ENCODE measurements at places on chromosomes 6 and 20.

DNA sequence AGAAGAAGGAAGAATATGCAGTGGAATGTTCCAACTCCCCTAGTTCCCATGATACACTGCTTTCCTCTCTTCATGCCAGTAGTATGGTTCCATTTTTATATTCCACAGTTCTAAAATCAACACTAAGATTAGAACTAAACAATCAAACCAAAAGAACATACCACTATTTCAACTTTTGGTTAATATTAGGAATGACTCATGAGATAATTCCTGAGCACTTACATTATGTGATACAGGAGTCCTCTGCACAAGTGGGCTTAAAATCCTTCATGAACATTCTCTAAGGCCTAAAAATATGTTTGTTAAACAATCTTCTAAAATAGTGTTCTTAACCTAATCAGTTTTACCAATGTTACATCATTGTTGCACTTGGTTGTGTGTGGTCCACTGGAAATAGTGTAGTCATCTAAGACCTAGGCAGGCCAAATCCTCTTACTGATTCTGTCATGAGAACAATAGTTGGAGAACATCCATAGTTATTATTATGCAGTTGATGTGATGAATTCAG is 30.3 kb upstream of the RCAN2 start:
- DNase-seq, result no peak

DNA sequence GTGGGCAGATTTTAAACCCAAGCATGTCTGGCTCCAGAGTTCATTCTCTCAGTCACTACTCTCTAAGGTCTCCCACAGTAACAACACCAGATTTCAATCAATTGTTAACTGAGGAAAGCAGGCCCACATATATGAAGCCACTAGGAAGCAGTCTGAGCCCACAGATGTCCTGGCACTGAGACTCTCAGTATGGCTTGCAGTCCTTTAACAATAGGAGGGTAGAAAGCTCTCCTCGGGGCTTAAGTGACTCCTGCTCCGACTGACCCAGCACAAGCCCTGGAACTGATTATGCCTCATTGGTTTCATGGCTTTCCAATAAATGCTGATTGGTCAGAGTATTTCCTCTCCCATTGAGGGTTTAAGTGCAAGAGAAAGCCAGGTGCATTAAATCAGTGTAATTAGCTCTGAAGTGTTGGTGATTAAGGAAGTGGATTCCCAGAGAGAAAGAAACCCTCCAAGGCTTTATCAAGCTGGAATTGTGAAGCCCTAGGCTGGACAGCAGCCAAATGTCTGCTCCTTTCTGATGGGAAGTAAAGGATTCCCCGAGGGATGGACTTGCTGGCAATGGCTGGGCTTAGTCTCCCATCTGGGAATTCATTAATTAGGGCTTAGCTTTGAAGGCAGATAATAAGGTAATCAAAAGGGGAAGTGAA is 76.6 kb upstream of the PROKR2 start:
- DNase-seq, result no peak

DNA sequence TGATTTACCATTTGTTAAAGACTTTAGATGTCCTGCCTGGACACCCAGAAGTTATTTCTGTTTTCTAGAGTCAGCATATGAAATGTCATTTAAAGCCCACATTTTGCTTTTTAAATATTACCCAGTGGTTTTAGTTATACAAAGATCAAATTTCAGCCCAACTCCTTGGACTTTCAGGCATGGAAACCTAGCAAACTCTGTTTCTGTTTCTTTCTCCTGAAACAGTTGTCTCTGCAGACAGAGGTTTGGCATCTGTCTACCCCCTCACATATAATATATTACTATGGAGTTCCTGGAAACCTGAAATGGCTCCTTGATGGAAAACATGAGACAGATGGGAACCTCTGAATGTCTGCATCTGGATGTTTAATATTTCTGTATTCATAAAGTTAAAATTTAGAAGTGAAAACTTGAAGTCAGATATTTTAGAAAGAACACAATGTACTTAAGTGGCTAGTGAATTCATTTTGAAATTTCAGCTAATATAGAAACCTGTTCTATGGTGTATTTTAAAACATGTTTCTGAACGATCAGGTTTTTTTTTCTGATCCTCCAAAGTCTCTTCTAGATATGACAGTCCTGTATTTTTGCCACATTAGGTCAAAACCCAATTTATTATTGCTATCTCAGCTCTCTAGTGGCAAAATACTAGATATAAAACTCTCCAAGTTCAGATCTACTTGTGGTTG is 743.3 kb downstream of the CD109 start:
- DNase-seq, result no peak

GRCh38 chr6:121876721-121877120 is 441.3 kb downstream of the GJA1 start:
- DNase-seq, result no peak

- no peak for DNase-seq
Measured at GRCh38 chr20:48142516-48142773, 357.2 kb upstream of the SULF2 start.

- DNase-seq, result no peak
Measured at GRCh38 chr6:17519120-17519519, 81.0 kb upstream of the FAM8A1 start.

DNA sequence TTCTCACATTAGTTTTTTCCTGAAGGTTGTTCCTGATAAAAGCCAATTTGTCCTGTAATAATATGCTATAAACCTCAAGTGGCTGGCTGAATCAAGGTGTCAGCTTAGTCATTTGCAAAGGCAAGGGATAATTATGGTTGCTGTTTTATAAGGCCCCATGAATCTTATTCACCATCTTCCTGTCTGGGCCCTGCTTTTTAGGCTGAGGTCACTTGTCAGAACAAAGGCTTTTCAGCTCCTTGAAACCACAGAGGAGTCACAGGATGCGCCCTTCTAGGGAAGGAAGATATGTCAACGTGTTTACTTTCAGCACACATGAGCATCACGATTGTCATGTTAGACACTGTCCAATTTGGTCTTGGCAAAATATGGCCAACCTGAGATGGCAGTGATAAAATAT is 64.8 kb upstream of the NAA20 start:
- no peak for DNase-seq

DNA sequence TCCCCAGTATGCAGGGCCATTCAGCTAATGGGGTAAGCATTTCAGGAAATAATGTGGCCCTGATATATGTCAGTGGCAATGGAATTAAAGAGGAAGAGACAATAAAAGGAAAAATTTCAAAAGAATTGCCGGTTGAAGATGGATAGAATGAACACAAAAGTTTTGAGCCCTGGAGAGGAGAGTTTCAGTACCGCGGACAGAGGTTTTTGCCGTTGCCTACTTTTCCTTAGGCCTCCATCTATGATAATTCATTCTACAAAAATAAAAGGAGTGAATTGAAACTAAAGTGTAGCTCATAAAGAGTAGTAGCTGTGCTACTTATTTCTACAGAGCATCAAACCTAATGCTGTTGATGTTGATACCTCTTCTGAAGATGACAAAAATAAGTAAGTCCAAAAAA is 140.7 kb downstream of the RNASET2 start:
- DNase-seq, result no peak

GRCh38 chr20:44776980-44777379 is 31.3 kb downstream of the KCNK15 start:
- no peak for DNase-seq

DNA sequence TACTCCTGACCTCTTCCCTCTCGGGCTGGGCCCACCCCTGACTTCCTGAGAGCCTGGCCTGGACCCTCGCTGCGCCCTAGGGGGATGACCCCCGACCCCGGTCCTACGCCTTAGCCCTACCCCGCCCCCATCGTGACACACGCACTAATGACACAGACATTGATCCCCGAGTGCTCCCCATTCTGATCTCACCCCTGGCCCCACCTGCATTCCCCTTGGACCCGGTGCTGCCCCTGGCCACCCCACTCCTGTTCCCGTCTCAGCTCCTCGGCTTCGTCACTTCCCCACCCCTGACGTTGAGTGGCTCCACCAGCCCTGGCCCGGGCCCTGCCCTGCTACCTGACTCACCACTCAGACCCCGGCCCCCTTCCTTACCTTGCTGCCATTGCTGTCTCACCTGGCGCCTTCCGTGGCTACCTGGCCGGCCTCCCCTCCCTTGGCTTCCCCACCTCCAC is 12.1 kb downstream of the RBCK1 start:
- DNase-seq, result no peak

DNA sequence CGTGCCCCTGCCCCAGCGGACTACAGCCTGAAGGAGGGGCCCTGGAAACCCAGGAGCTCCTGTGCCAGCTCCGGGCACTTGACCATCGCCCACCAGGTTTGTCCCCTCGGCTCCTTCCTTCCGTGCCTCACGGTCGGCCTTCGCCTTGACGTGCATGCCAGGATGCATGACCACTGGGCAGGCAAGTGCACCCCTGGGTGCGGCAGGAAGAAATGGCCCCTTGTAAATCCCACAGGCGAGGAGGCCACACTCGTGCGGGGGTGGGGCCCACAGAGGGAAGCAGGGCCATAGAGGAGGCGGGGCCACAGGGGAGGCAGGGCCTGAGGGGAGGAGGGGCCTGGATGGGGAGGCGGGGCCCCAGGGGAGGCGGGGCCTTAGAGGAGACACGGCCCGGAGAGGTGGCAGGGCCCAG is 81.7 kb downstream of the YTHDF1 start:
- DNase-seq, result no peak

- DNase-seq, result no peak
Measured at GRCh38 chr6:150271501-150272263, 97.1 kb upstream of the IYD start.

DNA sequence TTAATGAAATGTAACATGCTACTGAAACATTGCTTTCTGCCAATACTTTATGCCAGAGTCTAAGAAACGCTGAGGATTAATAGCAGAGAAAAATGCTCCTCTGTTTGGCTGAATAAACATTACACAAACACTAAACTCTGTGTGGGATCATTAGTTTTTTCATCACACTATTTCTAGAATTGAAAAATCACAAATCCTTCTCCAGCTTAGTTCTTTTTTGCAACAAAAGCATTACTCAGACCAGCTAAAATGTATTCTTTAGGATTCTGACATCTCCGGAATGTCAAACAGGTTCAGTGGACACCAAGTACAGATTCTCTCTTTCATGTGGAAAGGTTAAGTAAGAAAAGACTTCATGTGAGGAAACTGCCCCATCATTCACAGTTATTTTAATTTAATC is 226.9 kb downstream of the SIM1 start:
- no peak for DNase-seq

- DNase-seq, result no peak
Measured at GRCh38 chr6:112113918-112114317, 26.5 kb downstream of the FAM229B start.

GRCh38 chr6:15423286-15423993 is 177.6 kb downstream of the JARID2 start:
- DNase-seq, result no peak

- DNase-seq, result no peak
Measured at GRCh38 chr6:130966344-130966980, 96.6 kb downstream of the EPB41L2 start.

DNA sequence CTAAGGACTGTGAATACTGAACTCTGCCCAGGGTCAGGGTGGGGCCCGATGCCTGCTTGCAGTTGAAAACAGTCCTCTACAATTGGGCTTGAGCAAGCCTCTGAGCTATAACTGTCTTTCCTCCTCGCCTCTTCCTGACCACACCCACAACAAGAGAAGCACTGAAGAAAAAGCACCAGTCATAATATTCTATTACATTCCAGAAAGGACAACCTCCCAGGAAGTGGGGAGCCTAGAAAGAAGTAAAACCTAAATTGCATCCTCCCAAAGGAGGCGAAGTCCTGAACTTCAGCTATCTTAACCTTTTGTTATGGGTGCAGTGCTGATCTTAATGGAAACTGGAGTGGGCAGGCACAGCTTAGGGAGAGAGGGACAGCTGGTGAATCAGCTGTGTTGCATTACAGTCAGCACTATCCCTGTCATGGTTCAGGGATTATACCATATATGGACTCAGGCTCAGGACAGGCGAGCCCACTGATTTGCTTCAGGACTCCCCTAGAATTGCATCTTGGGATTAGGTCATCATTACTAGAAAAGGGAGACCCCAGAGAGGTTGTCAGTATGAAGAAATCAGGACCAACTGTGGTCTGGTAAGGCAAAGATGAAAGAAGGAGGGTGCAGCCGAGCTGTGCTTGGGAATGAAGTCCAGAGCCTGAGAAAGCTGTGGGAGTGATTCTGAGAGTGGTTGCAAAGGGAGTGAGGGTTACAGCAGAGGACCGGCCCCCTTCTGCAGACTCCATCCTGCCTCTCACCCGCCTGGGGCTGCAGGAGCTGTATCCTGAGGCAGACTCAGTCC is 18.3 kb upstream of the TRAM2 start:
- DNase-seq, result no peak

- DNase-seq, result no peak
Measured at GRCh38 chr6:129790785-129791184, 70.3 kb downstream of the TMEM244 start.

- DNase-seq, result no peak
Measured at GRCh38 chr20:48739395-48740291, 88.2 kb downstream of the PREX1 start.

DNA sequence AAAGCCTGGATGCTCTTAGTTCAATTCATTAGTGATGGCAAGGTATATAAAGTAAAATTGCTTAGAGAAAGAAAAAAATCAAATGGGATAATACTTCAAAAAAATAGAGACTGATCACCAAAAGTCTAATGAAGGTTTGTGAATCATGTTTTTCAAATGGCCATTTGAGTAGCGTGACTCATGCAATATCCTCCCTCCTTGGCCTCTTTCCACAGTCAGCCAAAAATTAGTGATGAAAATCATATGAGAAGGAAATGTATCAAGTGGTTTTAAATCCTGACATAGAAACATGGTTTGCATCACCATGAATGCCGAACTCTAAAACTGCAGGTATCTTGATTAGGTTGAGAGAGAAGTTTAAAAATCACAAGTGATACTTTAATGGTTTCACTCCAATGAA is 1.2 kb upstream of the COL19A1 start:
- no peak for DNase-seq

- DNase-seq, result no peak
Measured at GRCh38 chr6:51678905-51679620, 408.4 kb downstream of the PKHD1 start.

DNA sequence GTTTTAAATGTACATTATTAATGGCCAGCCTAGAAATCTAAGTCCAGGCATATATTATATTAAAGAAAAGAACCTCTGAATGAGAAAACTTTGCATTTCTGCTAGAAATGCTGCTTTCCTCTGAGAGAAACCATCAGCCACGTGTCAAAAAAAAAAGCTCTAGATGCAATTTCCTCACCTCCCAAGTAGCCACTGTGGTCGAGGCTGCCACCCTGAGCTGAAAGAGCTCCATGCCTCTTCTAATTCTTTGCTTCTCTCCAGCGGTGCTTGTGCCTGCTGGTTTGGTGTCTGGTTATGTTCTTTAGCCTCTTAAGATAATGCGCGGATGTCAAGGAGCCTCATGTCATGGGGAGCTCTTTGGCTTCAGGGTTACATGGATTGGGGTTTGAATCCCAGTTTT is 316.0 kb downstream of the TFAP2C start:
- no peak for DNase-seq

- DNase-seq, result no peak
Measured at GRCh38 chr20:25003002-25003401, 10.5 kb upstream of the APMAP start.
